Tongue (tissue), 3 donors: ENCODE measurements at places on chromosomes 11 and 22.

DNA sequence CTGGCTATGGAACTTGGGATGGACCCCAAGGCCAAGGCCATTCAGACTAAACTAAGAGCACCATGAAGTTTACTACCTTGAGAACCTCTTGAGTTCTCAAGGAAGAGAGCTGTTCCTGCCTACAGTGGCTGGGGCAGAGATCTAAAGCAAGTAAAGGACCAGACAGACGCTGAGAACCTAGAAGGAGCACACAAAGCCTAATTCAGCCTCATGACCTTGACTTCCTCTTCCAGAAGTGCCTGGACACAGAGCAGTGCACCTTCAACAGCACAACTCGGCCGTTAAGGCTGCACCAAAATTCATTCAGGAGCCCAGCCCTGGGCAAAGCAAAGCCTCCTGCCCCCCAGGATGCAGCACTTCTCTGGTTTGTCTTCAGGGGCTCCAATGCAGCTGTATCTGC lies 82.9 kb upstream of the AKIP1 start:
- no peak for DNase-seq

DNA sequence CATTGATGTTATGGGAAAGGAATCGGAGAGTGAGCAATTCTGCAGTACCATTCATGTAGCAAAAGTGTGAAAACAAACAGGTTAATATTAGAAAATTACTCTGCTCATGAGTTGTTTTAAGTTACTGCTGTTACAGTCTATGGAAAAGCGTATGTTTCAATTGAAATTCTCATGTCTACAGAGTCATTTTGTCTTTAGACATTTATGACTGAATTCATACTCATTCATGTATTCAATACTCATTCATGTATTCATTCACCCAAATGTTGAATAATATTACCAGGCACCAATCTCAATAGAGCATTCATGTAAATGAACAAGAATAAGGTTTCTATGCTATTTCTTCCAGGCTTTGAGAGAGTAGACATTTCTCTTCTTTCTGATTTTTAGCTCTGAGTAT lies 8.1 kb downstream of the FLI1 start:
- DNase-seq = no peak

DNA sequence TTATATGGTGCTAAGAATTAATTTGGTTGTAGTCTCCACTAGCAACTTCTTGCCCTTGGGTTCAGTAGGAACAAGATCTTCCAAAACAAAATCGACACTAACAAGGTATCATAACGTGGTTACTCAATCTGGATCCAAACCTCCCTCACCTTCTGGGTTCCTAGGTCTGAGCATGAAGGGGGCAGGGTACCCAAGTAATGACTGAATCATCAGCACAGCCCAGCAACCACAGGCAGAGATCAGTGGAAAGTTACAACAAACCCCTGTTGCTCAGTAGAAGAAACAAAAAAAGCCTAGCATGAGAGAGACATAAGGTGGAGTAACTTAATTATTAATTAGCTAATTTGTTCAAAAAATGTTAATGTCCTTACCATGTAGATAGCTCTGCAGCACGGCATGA lies 221.4 kb downstream of the BLID start:
- no peak for DNase-seq

DNA sequence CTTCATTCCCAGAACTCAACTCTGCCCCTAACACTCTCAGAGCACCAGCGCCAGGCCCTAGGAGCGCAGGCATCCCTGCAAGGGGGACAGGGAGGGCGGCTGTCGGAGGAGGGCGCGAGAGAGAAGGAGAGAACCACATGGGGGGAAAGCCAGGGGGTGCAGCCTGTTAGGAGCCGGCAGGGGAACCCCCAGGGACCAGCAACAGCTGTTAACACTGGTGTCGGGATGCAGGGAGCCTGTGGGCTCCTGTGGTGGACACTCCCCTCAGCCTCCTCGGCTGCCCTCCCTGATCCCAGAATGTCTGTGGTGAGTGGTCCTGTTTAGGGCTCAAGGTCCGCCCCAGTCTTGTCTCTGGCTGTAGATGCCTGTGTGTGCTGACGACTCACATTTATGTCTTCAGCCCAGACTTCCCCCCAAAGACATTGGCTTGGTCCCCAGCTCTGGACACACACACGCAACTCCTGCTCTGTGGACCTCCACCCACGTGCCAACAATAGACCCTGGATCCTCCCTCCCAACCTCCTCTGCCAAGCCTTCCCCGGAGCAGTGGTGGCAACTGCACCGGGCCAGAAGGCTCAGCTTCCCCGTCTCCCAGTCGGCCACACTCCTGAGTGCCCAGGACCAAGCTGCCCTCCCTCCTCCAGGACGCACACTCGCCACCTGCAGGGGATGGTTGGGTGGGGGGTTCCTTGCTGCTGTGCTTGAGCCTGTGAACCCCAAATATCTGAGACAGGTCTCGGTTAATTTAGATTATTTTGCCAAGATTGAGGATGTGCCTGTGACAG lies 817 bp upstream of the IFITM5 start:
- DNase-seq = peak; percentile 62

- DNase-seq = no peak
These were observed 221.7 kb upstream of the BLID start for GRCh38 chr11:122337704-122338103.
